NCI-H226 (cell line): ENCODE measurements at places on chromosomes 1 and 21.

DNA sequence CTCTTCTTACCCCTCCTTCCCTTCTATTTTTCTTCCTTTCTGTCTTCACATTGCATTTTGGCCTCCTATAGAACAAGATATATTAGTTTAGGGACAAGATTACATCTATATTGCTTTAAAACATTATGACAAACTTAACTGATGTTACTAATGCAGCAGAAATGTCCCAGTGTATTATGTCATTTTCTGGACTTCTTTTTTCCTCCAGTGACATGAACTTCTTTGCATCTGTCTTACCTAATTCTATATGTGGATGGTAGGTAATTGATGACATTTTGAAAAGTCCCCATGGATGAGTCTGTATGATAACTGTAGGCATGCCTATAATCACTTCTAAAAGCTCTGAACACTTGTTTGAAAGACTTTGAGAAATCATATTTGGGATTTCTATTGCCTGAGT is 89.5 kb downstream of the FNBP1L start:
- DNase-seq: no peak

DNA sequence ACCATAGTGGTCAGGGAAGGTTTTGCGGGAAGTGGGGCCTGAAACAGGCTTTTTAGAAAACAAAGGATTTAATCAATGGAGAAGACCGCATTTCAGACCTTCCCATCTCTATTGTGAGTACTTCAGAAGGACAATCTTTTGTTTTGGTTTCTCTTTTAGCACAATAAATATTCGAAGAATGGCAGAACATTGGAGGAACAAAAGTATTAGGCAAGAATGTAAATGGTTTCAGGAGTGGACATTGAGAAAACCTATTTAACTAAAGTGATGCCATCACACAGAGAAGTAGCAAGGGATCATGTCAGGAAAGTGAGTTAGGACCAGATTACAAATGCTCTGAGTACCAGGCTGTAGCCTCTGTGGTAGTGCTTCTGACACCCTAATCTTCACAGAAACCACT is 26.8 kb upstream of the UBE2U start:
- no peak for DNase-seq

- DNase-seq: no peak
These were observed 6.6 kb downstream of the PEX10 start for GRCh38 chr1:2405588-2406295.

GRCh38 chr1:203662360-203662759 is 35.7 kb downstream of the ATP2B4 start:
- DNase-seq: no peak

DNA sequence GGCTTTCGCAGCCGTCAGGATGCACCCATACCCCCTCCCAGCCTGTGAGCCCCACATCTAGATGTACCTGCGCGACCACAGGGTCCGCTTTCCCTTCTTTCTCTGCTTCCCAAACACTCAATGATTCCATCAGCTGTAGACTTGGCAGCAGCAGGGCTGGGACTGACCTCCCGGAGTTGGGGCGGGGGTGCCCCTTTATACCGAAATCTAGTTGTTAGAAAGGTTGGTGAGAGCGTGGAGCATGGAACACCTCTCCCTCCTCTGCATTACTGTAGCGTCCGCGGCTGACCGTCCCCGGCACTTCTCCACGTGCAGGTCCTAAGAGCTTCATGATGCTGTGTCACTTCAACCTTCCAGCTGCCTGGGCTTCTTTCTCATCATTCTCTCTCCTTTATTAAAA is 21.1 kb upstream of the ACTRT2 start:
- DNase-seq: no peak

DNA sequence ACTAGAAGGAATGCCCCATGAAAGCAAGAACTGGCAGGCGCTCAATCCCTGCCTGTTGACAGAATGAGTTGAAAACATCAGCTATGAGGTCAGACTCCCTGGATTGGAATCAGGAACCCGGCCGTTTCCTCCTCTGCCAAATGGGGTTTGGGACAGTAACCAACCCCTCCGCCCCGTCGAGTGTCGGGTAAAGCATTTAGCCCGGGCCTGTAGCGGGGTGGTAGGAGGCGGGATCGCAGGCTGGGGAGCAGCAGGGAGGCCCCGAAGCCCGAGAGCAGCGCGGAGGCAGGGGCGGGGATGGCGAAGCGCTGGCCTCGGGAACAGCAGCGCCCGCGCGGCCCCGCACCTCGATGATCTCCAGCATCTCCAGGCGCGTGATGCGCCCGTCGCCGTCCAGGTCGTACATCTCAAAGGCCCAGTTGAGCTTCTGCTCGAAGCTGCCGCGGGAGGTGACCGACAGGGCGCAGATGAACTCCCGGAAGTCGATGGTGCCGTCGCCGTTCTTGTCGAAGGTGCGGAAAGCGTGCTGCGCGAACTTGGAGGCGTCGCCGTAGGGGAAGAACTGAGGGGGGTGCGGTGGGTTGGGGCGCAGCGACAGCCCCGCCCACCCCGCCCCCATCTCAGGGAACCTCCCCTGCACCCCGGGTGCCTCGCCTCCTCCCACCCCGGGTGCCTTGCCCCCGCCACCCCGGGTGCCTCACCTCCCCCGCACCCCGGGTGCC is 7.5 kb downstream of the HPCAL4 start:
- DNase-seq: no peak

GRCh38 chr1:112998592-112999235 is 42.7 kb upstream of the SLC16A1 start:
- peak; percentile 100 for DNase-seq

GRCh38 chr1:67601955-67602354 is 83.0 kb upstream of the GADD45A start:
- DNase-seq: no peak

DNA sequence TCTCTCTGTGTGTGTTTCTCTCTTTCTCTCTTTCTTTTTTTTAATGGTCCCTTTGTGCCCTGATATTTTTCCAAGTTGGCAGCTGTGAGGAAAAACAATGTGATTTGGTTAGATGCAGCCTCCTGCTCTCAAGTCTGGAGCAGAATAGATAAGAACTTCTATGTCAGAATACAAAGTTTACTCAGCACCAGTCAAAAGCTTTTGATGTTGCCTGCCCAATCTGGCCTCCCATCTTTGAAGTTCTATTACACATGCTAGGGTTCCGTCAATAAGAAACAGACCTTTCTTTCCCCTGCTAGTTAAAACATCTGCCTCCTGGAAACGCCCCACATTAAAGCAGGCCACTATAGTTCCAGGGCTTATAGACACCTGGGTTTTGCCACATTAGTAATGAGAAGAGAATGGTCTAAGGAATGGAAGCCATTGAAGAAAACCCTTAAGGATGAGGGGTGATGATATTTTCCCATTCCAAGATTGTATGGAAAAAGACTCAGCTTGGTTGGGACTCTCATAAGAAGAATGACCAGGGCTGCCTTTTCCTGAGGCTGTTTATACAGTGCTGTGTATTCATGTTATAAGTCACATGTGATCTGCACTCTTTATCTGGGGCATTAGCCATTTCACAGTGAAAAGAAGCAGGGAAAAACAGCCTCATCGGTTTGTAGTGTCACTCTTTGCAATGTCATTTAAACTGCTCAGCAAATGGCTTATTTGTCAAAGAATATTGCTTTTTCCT is 414.7 kb upstream of the PROX1 start:
- DNase-seq: no peak

GRCh38 chr1:8851060-8851459 is 27.4 kb downstream of the ENO1 start:
- DNase-seq: no peak

- DNase-seq: peak; percentile 66
These were observed 37.4 kb downstream of the TRIT1 start for GRCh38 chr1:39845569-39846566.

DNA sequence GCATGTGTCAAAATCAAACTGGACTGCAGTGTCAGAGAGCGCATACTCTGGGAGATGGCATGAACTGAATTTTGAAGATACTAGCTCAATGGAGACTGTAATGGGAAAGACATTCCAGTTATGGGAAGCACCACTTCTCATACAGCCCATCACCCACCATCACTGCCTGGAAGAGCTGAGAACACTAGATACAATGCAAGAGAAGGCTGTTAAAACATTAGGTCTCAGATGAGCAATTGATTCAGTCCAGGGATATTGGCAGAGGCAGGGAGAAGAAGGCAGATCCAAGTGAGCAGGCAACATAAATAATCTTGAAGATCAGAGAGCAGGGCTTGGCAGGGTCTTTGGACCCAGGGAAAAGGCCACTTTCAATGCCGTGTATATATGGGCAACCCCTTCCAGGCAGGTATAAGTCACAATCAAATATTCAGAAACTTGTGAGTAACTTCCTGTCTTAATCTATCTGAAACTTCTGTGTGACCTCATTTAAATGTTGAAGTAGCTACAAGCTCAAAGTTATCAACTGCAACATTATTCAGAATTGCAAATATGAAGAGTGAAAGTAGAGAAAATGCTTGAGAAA is 290.3 kb upstream of the SGIP1 start:
- DNase-seq: no peak

- no peak for DNase-seq
These were observed 39.6 kb downstream of the PTPRF start for GRCh38 chr1:43570277-43570676.

DNA sequence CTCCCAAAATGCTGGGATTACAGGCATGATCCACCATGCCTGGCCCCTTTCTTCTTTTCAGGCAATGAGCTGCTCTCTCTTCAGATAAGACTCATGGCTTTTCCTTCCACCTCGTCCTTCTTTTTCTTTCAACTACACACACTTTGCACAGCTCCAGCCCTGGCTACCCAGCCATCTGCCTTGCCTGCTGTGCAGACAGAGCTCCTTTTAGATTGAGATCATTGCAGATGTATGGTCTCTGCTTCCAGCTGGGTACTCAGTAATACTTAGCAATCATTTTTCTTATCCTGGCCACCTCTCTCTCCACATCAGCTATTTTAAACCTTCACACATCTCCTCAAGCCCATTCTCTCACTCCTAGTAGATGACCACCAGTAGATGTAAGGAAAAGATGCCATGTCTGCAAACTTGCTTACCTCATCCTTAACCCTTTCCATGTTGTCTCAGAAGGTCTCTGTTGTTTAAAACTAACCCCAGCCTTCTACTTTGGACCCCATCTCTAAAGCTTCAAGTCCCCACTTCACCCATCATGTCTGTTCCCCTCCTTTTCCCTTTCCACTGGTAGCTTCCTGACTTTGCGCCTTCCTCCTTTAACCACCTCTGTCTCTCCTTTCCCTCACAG is 7.3 kb downstream of the RAB4A start:
- DNase-seq: no peak

DNA sequence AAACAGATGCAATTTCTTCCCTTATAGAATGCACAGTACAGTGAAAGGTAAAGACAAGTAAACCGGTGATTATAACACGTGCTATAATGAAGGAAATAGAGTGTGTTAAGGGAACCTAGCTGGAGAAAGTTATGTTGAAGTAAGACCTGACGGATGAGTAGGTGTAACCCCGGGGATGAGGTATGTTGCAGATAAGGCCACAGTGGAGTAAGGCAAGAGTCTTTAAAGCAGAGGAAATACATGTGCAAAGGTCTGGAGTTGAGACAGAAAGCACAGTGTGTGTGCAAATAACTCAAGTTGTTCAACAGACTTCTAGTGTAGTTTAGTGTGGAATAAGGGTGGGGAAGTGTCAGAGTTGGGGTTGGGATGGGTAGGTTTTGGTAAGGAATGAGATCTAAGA is 2.9 kb downstream of the DBT start:
- DNase-seq: no peak

- DNase-seq: no peak
These were observed 1.3 kb downstream of the MEF2D start for GRCh38 chr1:156499194-156499841.

- peak; percentile 6 for DNase-seq
These were observed 28.7 kb upstream of the DISP1 start for GRCh38 chr1:222786121-222786520.

- DNase-seq: no peak
These were observed 10.8 kb downstream of the KCNA2 start for GRCh38 chr1:110595353-110595710.

- no peak for DNase-seq
These were observed 86.8 kb upstream of the GCLM start for GRCh38 chr1:93995837-93996536.

- no peak for DNase-seq
These were observed 8.9 kb upstream of the PDE9A start for GRCh38 chr21:42644223-42645208.
